ENCODE measurements at places on chromosomes 6 and 20. TPM values are rescaled to one million over a fixed set of nuclear protein-coding genes. Genes with fewer than 3 reads are reported as not detected.

The KCNK16 gene
- total RNA-seq, result not detected

The ESF1 gene
- 13.2 TPM for total RNA-seq

The IL17F gene
- total RNA-seq, result 0.50 TPM

The SNRNP48 gene
- 23.8 TPM for total RNA-seq

The HEY2 gene
- total RNA-seq, result not detected

The ARMH2 gene
- total RNA-seq, result not detected

The PROKR2 gene
- total RNA-seq, result not detected

The MATN4 gene
- 3.5 TPM for total RNA-seq

The PSORS1C2 gene
- not detected for total RNA-seq

The VWA7 gene
- 3.3 TPM for total RNA-seq

The EYA2 gene
- 0.12 TPM for total RNA-seq
